T follicular helper cell (primary cell): ENCODE measurements at places on chromosomes 5 and 9.

- DNase-seq = no peak
Observed at GRCh38 chr9:114709636-114710035, 27.6 kb upstream of the TEX48 start.

DNA sequence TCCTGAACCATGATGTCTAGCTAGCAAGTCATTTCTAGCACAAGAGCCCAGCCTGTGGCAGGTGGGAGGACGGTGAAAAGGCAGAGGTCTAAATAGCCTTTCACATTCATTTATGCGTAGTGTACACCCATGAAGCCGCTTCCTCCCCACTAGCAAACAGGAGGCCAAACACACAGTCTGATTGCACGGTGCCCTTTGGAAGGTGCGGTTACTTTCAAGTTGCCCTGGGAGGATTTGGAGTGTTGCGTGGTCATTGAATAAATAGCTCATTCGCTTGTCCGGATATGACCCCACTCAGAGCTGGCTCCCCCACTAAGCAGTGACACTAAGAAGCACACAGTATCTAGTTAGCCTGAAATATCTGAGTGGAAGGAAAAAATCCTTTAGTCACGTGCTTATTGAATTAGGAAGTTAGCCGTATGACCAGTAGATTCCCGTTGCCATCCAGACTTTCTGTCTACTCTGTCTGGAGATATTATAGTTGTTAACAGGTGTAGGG, 664 bp upstream of the ARSB start:
- no peak for DNase-seq

DNA sequence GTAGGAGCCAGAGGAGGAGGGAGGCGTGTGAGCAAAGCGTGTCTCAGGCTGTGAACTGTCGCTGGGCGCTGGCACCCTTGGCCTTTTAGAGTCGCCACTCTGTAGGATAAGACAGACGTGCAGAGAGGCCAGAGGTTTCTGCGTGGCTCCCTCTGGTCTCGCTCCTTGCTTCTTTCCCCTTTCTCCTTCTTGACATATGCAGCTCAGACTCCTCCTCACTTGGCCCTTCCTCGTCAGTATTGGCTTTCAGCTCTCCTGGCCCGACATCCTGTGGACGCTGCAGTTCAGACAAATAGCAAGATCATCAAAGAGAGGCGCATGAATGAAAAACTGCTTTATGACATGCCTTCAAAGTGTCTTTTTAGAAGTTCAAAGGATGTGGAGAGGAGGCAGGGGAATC, 116.8 kb upstream of the SPRY4 start:
- no peak for DNase-seq

DNA sequence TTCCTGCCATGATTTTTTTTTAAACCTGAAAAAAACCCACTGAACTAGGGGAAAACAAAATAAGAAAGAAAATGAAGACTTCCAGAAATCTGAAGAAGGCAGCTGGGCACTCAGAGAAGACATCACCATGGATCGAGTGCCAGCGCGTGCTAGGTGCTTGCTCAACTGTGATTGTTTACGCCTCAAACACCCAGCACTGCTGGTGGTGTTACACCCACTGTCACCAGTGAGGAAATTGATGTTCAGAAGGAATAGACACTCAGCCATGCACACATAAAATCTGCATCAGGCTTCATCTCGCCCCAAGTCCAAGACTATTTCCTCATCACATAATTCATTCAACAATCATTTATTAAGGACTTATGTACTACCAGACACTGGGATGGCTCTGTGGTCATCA, 82.1 kb downstream of the HRH2 start:
- DNase-seq = no peak

GRCh38 chr5:88923623-88924329, 40.8 kb upstream of the MEF2C start:
- no peak for DNase-seq

DNA sequence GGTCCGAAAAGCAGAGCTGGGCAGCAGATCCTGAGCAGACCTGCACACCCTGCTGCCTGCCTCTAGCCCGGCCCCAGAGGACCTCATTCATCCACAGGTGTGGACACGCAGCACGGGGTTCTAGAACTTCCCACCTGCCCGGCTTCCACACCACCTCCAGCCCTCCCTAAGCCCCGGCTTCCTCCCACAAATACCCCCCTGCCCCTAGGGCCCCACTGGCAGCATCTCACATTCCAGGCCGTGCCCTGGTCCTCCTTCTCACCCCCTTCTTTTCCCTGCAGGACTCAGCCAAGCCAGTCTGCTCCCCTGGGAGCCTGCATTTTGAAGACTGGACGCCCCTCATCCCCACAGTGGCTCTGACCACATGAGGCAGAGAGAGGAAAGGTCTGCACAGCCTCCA, 138.9 kb downstream of the ADAMTS2 start:
- DNase-seq = no peak

DNA sequence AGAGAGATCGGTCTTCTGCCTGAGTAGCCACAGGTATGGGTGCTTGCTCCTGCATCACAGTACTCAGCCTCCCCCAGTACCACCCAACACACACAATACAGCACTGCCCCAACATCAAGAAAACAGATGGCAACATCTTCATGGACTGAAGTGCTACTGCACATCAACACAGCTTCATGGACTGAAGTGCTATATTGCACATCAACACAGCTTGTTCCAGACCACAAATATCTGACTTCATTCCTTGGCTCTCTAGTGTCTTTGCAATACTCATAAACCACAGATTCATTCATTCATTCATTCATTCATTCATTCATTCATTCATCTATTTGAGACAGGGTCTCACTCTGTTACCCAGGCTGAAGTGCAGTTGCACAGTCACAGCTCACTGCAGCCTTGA, 31.1 kb upstream of the PCA3 start:
- no peak for DNase-seq

DNA sequence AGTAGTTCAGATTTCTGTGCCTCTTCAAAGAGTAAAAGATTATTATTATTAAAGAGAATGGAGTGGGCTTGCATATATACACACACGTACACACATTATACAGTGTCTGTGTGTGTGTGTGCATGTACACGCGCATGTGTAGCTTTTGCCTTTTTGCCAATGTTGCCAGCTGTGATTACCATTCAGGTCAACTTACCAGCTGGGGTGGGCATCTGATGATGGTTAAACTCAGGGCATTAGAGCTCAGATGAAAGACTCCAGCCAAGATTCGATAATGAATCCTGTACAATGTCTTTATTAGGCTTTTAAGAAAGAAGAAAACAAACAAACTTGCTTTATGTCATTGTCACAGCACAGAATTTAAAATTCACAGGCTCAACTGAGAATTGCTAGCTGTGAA, 296.5 kb upstream of the DMAC1 start:
- DNase-seq = no peak

GRCh38 chr9:91530829-91531228, 107.2 kb upstream of the NFIL3 start:
- DNase-seq = no peak

- DNase-seq = no peak
Observed at GRCh38 chr9:114580609-114581193, 6.9 kb upstream of the ATP6V1G1 start.

DNA sequence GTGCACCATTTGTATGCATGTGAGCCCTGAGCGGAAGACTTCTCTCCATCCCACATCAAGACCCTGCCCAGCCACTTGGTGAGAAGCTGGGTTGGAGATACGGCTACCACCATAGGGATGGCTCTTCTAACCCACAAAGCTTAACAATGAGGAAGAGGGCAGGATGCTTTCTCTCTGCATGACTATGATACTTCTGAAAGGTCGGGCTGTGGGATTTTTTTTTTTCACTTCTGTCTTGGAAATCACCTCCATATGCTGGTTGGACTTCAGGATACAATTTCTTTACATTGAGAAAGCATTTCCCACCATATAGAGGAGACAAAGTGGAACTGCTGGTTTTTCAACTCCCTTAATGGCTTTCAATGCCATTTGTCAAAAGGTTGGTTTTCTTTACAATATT, 30.5 kb downstream of the ZNF366 start:
- DNase-seq = no peak

DNA sequence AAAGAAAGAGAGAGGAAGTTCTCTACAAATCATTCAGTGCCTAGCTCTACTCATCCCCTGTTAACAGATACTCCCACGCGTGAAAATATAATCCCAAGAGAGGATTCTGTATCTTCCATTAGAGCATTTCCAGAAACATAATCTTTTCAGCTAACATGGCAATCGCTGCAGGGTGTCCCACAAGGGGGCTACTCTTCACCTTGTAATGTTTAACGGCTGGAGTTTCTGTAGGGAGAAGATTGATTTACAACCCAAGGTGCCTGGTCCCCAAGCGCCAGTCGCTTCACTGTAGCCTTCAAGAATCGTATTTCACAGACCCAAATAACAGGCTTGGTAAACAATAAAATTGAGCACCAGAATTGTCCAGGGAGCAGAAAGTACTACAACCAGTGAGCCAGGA, 318.7 kb downstream of the TLE1 start:
- no peak for DNase-seq

DNA sequence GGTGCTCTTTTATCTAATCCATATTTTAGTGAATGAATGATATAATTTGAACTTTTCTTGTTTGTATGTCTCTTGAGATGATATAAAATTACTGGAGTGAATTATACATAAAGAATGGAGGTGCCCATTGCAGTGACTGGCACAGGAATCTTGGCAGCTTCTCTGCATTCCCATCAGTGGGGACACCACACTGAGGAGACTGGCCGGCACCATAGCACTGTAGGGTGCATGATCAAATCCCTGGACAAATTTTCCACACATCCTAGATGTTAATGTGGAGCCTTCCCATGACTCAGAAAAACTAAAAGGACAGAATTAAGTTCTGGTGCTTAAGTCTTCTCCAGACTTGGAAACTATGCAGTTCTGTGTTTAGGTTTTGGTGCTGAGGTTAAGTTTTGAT, 124.1 kb downstream of the CEP120 start:
- DNase-seq = no peak

DNA sequence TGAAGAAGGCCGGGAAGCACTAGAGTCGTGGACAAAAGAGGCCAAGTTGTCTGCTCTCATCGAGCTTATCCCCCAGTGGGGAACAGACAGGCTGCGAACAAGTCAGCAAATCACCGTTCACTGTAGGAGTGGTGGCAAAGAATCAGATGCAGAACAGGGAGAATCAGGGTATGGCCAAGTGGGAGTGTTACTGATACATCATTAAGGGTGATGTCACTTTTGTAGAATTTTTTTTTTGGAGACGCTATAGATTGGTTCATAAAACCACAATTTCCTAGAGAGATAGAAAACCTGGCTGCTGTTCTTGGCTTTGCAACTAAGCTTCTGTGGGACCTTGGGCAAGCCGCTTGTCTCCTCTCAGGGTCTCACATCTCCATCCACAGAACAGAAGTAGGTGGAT, 21.3 kb downstream of the SPRY4 start:
- DNase-seq = no peak

GRCh38 chr5:168372356-168372946, 81.0 kb downstream of the WWC1 start:
- DNase-seq = no peak

- no peak for DNase-seq
Observed at GRCh38 chr5:6581090-6581489, 51.8 kb downstream of the NSUN2 start.

- no peak for DNase-seq
Observed at GRCh38 chr5:35370871-35371270, 140.6 kb upstream of the PRLR start.

GRCh38 chr9:125821078-125821477, 73.9 kb downstream of the PBX3 start:
- no peak for DNase-seq
